ENCODE measurements at places on chromosomes 4 and X.

DNA sequence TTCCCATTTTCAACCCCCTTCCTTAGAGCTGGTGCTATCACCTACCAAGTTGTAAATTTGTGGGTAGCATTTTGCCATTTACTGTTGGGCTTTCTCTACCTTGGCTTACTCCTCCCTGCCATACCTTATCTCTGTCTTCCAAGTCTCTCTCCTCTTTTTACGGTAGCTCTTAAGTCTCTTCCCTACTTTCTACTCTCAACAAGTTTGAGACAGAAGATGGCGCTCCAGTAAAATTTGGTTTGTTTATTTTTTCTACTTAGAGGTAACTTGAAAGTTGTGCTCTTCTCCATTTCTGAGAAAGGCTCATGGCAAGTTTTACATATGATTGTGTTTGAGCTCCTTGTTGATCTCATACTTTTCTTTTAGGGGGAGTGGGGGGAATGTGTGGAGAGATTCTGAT, 1508.1 kb downstream of the TECRL start:
- no peak for DNase-seq

DNA sequence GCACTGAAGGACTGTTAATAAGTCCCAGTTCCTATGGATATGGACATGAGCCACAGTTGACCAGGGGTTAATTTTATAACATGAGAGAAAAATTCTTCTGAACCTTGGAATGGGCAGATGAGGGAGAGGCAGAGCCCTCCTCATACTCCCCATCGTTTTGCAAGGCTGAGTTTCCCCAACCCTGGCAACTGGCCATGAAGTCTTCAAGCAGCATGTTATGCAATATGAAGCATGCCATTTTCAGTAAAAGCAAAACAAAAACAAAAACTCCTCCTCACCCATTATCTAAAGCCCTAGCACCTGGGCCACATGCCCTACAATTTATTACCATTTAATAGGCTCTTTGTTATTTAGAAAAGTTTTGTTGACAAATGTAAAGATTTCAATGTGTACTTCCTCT, 64.5 kb downstream of the GPC4 start:
- peak; percentile 27 for DNase-seq

GRCh38 chr4:6044276-6044675, 26.0 kb upstream of the C4orf50 start:
- DNase-seq = no peak

- no peak for DNase-seq
Observed at GRCh38 chr4:90080116-90080515, 47.1 kb upstream of the CCSER1 start.

GRCh38 chr4:41160012-41160789, 54.1 kb downstream of the APBB2 start:
- DNase-seq = no peak

DNA sequence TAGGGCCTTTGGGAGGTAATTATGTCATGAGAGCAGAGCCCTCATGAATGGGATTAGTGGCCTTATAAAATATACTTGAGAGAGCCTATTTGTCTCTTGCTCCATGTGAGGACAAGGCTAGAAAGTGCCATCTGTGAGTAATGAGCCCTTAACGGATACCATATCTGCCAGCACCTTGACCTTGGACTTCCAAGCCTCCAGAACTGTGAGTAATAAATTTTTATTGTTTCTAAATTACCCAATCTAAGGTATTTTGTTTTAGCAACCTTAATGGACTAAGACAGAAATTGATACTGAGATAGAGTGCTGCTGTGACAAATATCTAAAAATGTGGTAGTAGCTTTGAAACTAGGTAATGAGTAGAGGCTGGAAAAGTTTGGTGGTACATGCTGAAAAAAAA, 285.0 kb upstream of the DIPK2B start:
- DNase-seq = no peak

DNA sequence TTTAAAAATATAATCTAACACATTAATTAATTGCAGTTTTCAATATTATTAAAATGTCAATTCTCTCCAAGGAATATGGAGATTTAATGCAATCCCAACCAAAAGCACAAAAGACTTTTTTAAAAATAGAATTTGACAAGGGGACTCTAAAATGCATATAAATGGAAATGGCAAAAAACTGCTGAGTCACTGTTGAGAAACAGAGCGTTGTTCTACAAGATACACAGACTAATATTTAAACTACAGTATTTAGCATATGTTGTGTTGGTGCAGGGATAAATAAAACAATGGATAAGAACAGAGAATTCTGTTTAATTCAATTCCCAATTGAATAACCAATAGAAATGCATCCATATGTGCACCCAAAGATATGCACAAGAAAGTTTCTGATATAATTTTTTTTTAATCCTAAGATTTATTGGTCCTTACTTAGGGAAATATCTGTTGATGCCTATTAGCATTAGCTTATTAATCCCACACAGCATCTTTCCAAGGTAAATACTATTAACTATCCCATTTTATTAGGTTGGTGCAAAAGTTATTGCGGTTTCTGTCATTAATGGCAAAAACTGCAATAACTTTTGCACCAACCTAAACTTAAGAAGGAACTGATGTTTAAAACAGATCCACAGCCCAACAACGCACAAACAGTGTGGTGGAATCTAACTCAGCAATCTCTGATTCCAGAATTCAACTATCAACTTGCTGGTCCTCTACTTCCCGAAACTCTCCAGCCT, 86.8 kb upstream of the VEGFC start:
- no peak for DNase-seq

DNA sequence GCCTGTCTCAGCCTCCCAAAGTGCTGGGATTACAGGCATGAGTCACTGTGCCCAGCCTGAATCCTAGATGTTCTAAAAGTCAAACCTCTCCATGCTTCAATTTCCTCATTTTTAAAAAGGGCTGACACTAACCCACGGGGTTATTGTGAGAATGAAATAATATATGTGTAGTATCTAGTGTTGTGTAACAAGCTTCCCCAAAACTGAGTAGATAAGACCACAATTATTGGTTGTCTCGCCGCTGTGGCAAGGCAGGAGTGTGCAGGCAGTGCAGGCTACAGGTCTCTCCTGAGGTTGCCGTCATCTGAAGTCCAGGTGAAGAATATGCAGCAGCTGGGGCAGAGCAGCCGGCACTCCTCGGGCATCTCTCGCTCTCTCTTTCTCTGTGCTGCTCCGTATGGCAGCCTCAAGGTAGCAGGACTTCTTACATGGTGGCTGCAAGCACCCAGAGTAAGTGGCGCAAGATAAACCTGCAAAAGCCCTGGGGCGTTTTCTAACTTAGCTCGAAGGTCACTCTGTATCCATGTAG, 30.9 kb downstream of the RAB33B start:
- no peak for DNase-seq

DNA sequence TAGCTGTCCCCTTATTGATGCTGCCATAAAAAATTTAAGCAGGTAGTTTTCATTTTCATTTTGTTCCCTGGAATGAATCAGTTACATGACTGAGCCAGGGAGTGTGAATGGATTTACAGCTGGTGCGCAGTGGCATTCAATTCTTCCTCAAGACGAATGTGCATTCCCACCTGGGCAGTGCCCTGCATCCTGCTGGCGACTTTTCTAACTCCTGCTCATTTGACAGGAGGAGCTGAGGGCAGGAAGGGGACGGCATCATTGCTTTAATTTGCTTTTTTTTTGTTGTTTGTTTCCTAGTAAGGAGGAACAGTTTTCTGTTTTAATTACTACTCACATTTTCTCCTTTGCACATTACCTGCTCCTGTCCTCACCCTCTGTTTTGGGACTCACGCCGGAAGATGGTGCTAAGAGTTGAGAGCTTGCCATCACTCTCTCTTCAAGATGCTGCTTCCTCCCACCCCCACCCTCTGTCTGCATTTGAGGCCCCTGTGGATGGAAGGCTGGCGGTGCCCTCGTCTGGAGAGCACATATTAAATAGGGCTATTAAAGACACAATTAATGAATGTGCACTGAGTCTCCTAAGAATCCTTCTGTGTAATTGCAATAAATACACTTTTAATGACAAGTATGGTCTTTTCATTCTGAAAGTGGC, 35.8 kb downstream of the PSAPL1 start:
- DNase-seq = no peak

DNA sequence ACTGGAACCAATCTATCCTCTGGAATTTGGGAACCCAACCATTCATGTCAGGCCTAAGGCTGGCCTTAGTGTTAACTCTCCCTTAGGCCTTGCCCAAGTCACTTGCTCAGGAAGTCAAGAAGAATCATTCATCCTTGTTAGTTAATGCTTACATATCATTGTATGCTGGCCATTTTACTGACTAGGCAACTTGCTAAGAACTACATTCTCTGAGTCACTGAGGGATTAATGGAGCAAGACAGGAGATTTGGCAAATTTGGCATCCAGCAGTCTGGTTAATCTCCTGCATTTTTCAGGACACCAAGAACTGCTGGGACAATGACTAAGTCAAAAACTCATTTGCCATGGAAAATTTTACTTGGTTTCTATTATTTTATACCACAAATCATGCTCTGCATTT, 115.8 kb upstream of the DDIT4L start:
- no peak for DNase-seq

DNA sequence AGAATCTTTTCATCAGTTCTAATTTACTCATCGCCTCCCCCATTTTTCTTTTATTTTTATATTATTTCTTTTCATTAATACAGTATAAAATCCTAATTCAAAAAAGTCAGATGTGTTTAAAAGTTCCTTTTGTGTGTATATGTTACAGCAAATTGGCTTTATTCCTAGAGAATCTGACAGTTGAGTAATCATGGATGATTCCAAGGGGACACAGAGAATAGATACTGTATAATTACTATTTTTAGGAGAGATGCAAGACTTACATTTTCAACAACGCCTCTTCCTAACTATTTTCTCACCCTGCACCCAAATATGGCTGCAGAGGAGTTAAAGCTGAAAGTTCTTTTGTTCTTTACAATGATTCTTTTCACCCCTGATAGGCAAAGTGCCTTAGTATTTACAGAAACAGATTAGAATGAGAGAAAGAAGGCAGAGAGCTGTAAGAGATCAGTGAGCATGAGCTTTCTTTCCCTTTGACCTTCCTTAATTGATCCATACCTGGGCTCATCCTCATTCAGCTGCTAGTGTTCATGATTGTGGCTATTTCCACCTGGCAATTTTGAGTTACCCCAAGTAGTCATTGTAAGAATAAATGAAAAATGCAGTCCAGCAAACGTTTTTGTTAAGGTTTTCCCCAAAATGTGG, 210.8 kb downstream of the SLC4A4 start:
- DNase-seq = no peak

- no peak for DNase-seq
Observed at GRCh38 chr4:109321232-109321631, 18.8 kb upstream of the COL25A1 start.

- no peak for DNase-seq
Observed at GRCh38 chr4:42906341-42906740, 13.8 kb downstream of the GRXCR1 start.

DNA sequence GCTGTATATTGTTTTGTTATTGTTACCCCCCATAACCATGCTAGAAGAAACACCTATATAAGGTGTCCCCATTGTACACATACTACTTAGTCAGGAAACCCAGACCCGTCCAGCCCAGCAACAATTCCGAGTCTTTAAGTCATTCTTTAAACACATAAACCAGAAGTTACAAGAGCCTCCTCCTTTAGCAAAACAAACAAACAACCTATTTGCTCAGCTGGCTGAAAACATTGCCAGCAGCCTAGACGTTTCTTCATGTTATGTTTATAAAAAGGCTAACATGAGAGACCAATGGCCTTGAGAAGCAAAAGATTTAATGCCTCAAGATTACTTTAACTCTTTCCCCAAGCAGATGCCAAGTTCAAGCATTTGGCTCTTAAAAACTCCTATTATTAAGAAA, 1.4 kb downstream of the ACOX3 start:
- no peak for DNase-seq

- no peak for DNase-seq
Observed at GRCh38 chr4:56085275-56085674, 136.5 kb downstream of the CEP135 start.

DNA sequence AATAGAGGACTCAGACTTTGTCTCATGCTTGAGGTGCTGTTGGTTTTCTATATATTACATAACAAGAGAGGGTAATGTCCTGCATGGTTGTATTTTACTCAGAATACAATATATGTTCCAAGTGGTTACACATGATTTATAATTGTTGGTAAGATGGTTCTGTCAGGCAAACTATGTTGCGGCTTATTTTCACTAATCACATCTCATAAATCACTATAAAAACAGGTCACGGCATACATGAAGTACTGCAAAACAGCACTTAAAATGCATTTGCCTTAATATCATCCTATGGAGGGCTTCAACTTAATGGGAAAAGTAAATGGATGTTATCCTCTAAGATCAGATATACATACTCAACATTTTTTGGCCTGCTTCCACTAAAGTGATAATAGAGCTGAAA, 246.0 kb upstream of the ARSJ start:
- no peak for DNase-seq

All from NCI-H2171 (cell line).